ENCODE measurements at places on chromosomes 1 and 21.

- peak; percentile 90 for DNase-seq
These were observed at the start of the genes CRYZ and TYW3 for GRCh38 chr1:74732960-74733603. TSS of gene CRYZ (minus strand) at chr1:74733050. CDS start at chr1:74724821, 8,229 bp downstream. TSS of gene TYW3 (plus strand) at chr1:74733152. CDS start at chr1:74733245, 93 bp downstream.

GRCh38 chr1:245772325-245772724 is 617.5 kb downstream of the KIF26B start:
- no peak for DNase-seq

DNA sequence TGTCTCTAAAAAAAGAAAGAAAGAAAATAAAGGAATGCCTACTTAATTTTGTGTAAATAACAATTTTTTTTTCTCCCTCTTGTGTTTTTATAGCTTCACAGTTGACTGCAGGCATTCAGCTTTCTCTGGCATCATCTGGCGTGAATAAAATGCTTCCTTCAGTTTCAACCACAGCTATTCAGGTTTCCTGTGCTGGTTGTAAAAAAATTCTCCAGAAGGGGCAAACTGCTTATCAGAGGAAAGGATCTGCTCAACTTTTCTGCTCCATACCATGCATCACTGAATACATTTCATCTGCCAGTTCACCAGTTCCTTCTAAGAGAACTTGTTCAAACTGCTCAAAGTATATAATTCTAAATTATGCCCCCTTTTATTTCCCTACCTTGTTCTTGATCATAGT is 18.0 kb downstream of the ZMYM1 start:
- DNase-seq, result no peak

- DNase-seq, result no peak
These were observed 218.1 kb downstream of the ST6GALNAC3 start for GRCh38 chr1:76292418-76293184.

DNA sequence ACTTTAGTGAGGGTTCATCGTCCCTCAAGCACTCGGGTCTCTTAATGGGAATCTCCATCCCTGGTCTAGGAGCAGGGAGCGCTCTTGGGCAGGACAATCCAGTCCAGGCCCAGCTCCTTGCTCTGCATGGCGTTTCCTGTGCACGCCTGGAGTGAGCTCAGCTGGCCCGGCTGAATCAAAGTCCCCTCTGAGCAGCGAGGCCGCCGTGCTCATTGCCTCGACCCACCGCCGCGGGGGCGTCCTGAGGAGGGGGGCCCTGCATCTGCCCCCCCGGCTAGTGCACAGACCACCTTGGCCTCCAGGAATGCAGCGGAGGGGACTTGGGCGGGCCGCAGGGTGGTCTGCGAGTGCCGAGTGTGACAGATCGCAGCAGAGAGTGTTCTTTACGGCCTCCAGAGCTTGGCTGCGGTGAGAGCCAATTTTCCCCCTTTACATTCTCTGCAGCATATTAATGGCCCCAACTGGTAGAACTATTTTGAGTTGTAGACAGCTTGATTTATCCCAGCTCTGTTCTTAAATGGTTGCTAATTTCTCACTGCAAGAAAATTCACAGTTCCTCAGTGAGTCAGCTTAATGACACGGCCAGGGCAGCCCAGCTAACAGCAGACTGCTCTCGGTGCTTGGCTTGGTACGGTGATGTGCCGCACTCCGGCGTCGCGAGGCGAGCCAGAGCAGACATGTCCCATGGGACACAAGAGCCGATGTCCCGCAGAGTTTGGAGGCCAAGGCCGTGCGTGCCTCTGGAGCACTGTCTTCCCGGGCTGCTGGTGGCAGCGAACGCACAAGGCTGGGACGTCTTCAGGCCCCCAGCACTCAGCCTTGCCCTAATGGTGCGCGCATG is 39.8 kb downstream of the SNAP47 start:
- DNase-seq, result no peak

Measured in transverse colon (tissue), 4 donors.